ENCODE measurements at places on chromosomes 12 and 14. TPM values are rescaled to one million over a fixed set of nuclear protein-coding genes. Genes with fewer than 3 reads are reported as not detected.

DNA sequence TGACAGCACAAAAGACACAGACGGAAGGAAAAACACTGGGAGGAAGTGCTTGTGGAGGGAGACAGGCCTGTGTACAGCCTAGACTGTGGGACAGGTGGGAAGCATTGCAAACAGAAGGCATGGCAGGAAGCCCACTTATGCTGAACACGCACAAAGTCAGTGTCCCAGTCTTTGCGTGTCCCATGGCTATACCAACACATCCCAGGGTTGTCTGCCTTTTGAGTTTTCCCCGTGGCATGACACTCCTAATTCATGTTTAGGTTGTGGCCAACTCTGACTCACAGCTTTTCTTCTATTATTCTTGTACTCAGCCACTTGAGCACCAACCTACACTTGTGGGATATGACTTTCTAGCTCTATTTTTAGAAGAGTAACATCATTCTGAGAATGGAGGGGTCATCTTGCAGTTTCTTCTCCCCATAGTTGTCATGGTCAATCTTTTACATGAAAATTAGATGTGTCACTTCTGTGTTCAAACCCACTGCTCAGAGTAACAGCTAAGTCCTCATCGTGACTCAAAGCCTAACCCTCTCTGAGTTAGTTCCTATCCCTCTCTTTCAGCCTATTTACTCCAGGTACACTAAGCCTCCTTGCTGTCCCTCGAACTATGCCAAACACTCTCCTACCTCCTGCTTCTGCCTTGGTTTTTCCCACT lies 27.5 kb upstream of the JPH4 start:
- peak; percentile 93 for ATAC-seq

DNA sequence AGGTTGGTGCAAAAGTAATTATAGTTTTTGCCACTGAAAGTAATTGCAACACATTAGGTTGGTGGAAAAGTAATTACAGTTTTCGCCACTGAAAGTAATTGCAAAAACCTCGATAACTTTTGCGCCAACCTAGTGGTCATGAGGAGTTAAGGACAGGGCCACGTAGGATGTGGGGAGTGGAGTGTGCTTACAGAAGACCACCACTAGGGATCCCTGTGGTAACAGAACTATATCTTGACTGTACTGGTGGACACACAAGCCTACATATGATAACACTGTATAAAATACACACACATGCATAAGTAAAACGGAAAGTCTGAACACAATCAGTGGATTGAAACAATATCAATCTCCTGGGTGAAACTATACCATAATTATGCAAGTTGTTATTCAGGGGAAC lies 187.4 kb upstream of the ABCD2 start:
- ATAC-seq = no peak

DNA sequence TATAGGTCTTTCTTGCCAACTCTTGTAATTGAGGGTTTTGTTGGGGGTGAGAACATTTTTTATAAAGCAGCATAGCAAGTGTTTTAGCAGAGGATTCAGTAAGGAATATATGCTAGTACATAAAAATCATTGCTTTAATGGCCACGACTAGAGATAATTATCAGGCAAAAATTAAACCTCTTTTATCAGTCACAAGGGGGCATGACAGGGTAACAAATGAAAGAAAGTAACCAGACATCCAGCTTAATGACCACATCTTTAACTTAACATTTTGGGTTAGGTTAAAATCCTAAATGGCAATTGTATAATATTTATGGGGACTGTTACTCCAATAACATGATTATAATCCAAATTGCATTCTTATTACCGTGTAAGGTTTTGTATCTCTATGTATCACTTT lies 119.6 kb downstream of the LRRIQ1 start:
- ATAC-seq = no peak

DNA sequence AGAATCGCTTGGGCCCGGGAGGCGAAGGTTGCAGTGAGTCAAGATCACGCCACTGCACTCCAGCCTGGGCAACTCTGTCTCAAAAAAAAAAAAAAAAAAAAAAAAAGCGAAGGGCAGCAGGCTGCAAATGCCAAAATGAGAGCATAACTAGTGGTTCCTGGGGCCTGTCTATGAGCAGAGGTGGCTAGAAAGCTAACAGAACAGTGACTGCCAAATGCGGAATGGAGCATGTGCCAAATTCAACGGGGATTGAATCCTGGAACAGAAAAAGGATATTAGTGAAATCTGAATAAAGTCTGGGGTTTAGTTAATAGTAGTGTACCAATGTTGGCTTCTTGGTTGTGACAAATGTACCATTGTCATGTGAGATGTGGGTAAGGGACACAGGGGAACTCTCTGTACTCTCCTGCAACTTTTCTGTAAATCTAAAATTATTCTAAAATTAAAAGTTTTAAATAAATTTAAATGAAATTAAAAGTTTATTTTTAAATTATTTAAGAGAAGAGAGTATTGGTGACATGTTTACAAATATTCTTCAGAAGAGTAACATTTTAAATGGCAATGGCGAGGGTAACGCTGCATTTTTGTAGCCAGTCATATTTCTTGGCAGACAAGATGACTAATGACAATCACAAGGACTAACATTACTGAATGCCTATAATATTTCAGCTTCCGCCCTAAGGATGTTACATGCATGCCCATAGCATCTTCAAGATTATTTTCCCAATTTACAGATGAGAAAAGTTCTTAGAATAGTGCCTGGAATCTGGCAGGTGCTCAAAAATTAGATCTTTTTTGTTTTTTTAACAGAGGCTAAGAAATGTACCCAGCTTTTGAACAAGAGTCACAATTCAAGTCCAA lies 28.9 kb upstream of the NUDT4 start:
- no peak for ATAC-seq

- no peak for ATAC-seq
These were observed 10.0 kb upstream of the KRT82 start for GRCh38 chr12:52415870-52416750.

RNASE1 gene
- not detected for total RNA-seq

KITLG gene
- total RNA-seq = 0.05 TPM

Data from activated T-helper 17 cell treated with anti-CD3 and anti-CD28 coated beads, Interleukin-2, amount 50 U/mL, for 72 hours (primary cell).